ENCODE measurements at places on chromosomes 6 and 20.

- no peak for DNase-seq
Measured at GRCh38 chr6:145895802-145896201, 68.4 kb downstream of the SHPRH start.

GRCh38 chr6:152634773-152635172 is 2.4 kb downstream of the SYNE1 start:
- DNase-seq = no peak

DNA sequence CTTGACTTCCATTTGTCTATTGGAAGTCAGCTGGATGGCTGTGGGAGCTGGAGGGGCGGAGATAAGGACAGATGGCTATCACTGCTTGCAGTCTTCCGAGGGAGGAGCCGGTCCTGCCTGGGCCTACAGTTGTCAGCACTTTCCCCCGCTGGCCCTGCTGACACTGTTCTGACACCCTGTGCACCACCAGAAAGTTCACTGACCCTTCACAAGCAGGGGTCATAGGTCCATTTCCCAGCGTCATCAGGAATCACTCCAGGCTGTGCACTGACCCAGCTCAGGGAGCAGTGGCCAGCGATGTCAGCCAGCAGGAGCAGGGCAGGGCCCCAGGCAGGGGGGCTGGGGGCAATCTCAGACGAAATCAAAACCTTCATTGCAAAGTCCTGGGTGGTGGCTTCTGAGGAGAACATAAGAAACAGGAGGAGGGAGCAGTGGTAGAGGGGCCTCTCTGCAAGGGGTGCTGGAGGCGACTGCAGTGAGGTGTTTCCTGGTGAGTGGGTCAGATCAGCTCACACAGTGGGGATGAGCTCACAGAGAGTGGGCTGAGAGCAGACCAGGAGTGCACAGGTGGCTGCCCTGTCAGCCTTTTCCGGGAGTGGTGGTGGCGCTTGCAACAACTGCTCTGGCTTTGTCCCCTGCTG is 26.5 kb upstream of the PLEKHG1 start:
- peak; percentile 43 for DNase-seq

DNA sequence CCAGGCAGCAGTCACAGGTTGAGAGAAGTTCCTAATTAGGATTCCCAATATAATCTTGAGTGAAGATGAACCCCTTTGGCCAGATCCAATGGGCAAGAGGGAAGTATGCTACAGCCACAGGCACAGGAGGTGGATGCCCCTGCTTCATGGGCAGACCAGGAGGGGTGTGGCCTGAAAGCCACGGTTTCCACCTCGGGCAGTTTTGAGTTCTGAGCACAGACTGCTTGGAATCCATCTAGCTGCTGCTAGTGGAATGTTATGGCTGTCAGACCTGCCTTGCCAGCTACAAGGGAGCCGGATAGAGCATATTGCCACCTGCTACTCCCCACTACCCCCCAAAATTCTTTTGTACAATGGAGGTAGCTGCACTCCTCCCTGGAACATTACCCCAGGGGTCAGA is 672.9 kb downstream of the HACE1 start:
- no peak for DNase-seq

DNA sequence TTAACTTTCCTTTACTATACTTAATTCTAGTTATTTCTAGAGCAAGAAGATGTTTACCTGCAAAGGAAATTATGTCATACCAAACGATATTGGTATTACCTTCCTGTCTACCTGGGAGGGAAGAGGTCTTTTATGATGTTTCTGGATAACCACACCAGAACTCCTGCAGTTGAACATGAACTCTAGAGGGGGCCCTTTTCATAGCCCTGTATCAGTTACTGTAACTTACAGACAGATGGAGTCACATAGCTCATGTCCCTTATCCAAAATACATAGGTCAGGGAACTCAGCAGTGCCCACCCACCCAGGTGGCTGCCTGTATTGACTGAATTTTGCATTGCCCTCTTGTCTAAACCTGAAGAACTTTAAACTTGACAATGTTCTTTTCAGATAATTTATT is 35.1 kb upstream of the MYL9 start:
- DNase-seq = no peak

GRCh38 chr6:116667623-116668022 is 943 bp downstream of the ZUP1 start:
- DNase-seq = no peak

- DNase-seq = no peak
Measured at GRCh38 chr20:44750081-44750805, 4.6 kb downstream of the KCNK15 start.

DNA sequence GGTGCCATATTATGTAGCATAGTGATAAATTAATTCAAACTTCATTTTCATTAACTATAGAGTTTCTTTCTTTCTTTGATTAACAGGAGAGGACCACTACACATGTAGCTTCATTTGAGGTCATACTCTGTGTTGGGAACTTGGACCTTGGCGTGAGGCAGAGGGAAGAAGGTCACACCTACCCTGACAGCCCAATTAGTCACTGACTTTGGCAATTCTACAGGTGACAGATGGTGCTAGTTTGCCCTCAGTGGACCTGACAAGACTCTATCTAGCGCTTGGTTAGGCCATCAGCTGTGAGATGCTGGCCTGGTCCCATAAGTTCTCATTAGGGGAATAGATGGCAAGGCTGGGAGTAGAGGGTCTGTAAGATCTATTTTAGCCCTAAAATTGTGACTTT is 14.2 kb downstream of the SLX4IP start:
- no peak for DNase-seq

GRCh38 chr6:37059344-37060194 is 54.1 kb downstream of the FGD2 start:
- DNase-seq = peak; percentile 79

DNA sequence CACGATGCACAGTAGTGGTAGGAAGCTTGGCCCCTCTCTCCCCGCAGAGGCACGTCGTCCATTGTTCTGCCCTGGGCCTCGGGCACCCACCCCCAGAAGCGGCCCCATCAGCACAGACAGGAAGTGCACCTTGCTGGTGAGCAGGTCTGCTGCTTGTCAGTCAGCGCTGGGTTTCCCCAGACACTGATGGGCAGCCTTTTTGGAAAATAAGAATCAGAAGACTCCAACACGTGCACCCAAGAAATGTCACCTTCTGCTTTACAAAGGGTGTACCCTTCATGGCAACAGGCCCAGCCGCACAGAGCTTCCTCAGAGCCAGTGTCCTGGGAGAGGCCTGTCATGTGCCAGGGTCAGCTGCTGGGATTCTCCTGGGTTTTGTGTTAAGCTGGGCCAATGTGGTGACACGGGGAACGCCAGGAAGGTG is 34.7 kb upstream of the IRF4 start:
- peak; percentile 63 for DNase-seq

- DNase-seq = no peak
Measured at GRCh38 chr6:164412566-164412965, 896.8 kb downstream of the C6orf118 start.

DNA sequence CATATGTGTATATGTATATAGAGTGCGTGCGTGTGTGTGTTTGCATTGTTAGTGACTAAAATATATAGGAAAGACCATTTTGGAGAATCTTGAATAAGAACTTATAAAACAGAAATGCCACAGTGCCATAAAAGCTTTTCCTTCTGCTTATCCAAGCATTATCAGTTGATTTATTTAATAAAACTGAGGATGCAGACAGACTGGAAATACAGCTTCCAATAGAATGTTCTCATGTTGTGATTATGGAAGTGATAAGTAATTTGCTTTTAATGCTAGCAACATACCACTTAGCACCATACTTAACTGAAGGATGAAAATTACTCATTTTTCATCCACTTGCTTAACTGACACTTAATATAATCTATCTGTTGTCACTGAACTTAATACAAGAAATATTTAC is 820.1 kb downstream of the TFAP2A start:
- DNase-seq = no peak

DNA sequence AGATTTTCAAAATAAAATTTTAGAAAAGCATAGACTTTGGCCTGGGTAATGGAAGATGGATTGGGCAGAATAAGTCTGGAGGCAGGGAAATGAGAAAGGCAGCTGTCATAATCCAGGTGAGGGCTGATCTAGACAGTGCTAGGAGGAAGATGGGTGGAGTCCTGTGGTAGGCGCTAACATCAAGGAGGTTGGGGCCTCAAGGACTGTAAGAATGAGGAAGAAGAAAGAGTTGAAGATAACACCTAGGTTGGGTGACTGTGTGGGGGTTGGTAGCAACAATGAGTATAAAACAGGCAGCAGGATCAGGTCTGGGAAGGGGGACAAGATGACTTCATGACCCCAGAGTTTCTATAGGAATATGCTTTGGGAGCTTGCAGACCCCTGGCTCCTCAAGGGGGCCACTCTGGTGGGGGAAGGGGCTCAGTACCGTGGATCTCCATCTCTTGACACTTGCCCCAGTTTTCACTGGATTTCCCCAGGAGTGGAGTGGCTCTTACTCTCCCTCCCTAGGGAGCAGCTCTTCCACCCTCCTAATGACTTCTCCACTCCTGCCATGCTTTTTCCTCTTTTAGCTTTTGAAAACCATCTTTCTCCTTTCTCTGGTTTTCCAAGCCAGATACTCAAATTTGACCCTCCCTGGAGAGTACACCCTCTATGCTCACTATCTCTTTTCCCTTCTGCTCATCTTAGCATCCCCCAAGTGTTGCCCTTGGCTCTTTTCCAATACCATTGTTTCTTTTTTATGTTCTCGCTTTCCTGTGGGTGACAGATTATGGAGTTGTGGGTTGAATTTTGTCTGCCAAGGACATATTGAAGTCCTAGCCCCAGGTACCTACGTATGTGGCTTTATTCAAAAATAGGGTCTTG is 14.8 kb downstream of the TRIM31 start:
- no peak for DNase-seq
